Activated T-helper 1 cell treated with anti-CD3 and anti-CD28 coated beads, Interleukin-2, amount 50 U/mL, for 16 hours (primary cell): ENCODE measurements at places on chromosomes 6 and 20.

- DNase-seq = no peak
These were observed 679.5 kb downstream of the KHDRBS2 start for GRCh38 chr6:61606500-61606899.

DNA sequence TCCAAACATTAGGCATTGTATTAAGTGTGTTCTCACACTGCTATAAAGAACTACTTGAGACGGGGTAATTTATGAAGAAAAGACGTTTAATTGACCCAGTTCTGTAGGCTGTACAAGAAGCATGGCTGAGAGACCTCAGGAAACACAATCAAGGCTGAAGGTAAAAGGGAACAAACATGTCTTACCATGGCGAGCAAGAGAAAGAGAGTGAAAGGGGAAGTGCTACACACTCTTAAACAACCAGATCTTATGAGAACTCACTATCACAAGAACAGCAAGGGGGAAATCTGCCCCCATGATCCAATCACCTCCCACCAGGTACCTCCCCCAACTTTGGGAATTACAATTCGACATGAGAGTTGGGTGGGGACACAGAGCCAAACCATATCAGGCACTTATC is 86.6 kb upstream of the TOP1 start:
- no peak for DNase-seq

DNA sequence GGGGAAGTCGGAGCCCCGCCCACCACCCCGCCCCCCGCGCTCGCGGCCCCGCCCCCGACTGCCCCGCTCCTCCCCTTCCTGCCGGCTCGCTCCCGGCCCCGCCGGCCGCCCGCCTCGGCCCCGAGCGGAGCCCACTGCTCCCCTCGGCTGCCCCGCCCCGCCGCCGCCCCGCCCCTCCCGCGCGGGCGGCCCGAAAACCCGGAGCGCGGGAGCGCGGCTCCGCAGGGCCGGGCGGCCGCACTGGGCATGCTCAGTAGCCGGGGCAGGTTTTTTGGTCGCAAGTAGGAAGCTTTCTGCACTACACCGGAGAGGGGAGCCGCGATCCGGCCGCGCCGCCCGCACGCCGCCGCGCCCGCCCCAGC is at the start of gene CDYL:
Gene CDYL, plus strand, starts transcription at position 274 of the 362 bp plus-strand sequence. CDS start 380 bp downstream, outside the sequence.
- peak; percentile 80 for DNase-seq

GRCh38 chr20:16392346-16392745 is 180.9 kb downstream of the KIF16B start:
- no peak for DNase-seq

GRCh38 chr6:55069132-55069781 is 105.1 kb upstream of the HCRTR2 start:
- no peak for DNase-seq

DNA sequence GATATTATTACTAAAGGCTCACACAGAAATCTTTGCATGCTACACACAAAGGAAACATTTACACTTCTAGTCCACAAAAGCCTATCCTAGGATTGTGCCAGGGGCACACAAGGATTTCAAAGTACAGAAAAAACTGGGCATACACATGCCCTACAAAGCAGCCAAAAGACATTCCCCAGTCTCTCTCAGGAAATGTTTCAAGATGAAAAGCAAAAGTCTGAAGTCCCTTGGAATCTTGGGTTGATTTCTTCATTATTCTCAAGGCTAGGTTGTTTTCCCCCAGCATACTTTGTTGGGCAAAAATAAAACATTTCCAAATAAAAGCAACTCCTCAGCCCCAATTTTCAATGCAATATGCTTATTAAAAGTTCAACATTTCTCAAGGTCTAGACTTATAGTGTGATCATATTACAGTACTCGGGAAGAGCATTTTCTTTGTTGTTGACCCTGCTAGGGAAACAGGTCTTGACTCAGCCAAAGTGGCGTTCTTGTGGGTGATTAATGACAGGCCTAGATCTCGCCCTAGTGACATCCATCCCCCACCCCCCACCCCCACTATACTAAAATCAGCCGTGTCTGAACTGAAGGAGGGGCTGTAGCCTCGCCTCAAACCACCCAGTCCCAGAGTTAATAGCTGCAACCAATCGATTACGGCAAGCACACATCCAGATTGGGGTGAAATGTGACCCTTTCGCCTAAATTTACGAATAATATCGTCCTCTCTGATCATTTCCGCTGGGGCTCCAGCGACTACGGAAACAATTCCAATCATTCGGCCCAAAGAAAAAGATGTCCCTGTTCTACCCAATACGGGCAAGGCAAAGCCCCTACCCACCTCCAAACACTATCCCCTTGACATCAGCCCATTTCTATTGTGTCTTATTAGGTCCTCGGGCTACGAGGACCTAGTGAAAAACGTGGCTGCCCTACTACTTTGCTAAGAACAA is 1.4 kb downstream of the AKIRIN2 start:
- peak; percentile 9 for DNase-seq

DNA sequence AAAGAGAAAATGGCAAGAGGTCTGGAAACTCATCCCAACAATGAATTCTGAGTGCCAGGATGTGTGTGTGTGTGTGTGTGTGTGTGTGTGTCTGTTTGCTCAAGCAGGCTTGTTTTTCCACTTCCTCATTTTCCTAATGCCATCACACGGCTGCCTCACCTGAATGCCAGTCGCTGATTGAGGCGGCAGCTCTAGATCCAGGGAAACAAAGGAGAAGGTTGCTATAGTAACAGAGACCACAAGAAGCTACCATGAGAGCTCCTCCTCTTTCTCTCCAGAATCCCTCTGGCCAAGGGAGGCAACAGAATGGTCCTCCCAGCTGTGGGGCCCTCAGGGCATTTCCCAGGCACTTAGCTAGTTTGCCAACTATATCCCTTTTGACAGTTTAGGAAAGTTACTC is 241.1 kb upstream of the TSHZ2 start:
- no peak for DNase-seq

GRCh38 chr6:53530346-53530745 is 14.6 kb downstream of the GCLC start:
- DNase-seq = no peak

GRCh38 chr20:29410806-29411457 is 1846.5 kb upstream of the DEFB115 start:
- DNase-seq = no peak

DNA sequence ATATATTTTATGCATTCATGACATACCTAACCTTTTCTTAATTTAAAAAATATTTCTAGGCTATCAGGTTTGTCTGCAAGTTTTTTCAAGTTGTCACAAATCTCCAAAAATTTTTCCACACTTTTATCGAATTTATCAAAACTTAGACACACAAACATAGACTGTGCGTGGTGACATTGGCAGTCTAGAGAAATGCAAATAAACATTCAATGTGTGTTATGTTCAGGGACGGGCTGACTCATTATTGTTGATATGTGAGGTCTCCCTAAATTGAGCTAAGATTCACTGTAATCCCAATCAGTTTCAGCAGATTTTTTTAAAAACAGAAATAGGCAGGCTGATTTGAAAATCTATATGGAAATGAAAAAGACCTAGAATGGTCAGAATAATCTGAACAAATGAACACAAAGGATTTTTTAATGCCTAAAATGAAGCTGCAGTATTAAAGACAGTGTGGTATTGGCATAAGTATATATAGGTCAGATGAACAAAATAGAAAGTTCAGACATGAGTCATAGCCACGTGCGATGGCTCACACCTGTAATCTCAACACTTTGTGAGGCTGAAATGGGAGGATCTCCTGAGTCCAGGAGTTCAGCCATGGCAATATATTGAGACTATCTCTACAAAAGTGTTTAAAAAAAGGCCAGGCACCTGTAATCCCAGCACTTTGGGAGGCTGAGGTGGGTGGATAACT is 19.2 kb downstream of the BLTP3A start:
- DNase-seq = no peak

- no peak for DNase-seq
These were observed 189.0 kb upstream of the CCN2 start for GRCh38 chr6:132140189-132140588.

DNA sequence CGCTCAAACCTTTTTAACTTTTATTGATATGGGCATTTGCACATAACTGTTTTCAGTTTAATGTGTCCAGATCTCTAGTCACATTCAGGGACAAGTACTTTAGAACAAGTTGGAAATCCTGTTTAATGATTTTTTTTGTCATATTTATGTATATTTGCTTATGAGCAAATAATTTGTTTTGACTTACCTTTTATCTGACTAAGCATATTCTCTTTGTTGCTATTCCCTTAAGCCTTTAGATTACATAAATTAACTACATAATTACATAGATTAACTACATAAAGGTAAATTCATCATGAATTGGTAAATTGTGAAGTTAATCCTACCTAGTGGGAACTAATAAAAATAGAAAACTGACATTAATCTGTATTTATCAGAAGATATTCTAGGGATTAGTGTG is 523.5 kb upstream of the MAN1A1 start:
- no peak for DNase-seq

- DNase-seq = no peak
These were observed 165.1 kb upstream of the AFDN start for GRCh38 chr6:167661552-167662044.

DNA sequence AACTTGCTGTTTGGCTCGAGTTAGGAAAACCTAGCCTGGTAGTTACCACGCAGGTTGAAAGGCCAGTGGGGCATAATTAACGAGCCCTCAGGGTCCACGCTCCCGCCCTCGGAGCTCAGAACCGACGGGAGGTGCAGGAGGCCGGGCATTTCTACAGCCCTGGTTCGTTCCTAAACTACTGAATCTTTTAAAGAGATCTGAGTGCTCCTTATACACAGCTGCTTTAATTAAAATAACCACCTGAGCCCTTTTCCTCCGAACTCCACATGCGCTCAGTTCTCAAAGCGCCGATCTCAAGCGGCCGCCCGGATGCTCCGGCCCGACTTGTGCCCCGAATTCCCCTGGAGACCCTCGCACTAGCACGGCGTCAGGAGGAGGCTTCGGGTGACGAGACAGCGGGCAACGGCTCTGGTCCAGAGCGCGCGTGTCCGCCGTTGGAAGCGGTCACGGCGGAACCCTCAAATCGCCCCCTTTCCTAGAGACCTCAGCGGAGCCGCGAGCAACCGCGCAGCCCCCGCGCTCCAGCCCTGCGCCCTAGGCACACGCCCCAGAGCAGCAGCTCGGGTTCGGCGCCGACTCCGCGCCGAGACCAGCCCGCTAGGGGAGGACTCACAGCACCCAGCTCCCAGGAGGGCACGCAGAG is 397 bp downstream of the WDR27 start:
- DNase-seq = no peak

DNA sequence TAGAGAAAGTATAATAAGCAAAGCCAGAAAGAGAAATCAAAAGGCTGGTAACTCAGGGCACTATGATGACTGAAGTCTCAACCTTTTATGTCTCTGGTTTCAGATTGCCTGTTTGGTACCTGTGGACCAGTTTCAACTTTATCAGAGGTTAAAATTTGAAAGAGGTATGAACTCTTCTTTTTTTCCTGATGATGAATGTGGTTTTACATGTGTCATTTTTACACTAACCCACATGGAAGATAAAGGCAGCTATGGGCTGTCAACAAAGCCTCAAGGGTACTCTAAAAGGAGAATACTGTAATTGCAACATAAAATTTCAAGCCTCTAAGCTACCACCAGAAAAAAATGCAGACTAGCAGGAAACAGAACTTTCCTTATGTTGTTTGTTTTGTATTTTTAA is 52.4 kb downstream of the RNF144B start:
- DNase-seq = no peak

DNA sequence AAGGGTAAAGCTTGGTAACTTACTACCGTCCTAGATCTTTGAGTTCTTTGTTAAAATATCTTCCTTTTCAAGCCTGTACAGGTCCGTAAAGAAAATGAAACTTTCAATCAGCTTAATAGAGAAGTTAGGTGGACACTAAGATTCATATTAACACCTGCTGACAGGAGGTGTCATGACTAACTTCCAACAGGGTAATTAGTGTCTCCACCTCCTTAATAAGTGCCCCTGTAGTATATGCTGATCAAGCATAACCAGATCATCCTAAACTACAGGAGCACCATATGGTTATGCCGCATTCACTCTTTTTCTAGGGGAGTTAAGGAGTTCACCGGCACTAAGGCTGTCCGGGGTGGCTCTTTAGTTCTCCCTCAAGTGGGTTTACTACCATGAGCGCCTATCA is 23.9 kb upstream of the RALGAPA2 start:
- no peak for DNase-seq

DNA sequence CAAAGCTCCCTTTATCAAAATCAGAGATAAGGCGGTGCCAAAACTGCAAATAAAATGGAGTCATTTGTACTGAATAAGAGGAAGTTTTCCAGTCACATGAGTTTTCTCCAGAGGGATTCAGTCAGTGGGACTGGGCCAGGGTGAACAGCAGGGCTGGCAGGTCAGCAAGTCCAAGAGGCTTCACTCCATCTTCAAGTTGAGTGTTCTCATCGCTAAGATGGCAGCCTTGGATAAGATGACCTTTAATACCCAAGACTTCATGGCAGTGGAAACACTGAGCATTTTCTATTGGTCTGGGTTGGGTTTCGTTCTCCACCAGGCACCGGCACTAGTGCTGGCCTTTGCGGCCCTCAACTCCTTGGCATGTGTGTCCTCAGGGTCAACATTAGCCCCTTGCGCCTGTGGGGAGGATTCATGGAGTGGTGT is 29.3 kb upstream of the IGF2R start:
- DNase-seq = no peak

- DNase-seq = peak; percentile 72
These were observed 693 bp downstream of the HLA-F start for GRCh38 chr6:29723666-29724588.

DNA sequence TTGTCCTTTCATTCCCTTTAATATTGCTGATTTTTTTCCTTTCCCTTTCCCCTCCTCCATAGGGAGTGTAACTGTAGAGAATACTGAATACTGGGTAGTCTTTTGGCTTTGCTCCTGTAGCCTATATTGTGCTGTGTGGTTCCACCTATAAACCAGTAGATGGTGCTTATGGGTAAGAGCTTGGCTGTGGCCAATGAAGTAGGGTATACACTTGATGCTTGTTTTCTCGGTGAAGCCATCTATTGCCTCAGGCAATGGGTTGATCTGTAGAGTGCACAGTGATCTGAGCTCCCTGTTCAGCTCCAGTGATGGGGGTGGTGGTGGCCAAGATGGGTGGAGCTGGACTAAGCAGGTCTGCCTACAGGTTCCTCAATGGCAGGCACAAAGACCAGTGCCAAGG is 203.3 kb upstream of the IMPG1 start:
- DNase-seq = no peak

DNA sequence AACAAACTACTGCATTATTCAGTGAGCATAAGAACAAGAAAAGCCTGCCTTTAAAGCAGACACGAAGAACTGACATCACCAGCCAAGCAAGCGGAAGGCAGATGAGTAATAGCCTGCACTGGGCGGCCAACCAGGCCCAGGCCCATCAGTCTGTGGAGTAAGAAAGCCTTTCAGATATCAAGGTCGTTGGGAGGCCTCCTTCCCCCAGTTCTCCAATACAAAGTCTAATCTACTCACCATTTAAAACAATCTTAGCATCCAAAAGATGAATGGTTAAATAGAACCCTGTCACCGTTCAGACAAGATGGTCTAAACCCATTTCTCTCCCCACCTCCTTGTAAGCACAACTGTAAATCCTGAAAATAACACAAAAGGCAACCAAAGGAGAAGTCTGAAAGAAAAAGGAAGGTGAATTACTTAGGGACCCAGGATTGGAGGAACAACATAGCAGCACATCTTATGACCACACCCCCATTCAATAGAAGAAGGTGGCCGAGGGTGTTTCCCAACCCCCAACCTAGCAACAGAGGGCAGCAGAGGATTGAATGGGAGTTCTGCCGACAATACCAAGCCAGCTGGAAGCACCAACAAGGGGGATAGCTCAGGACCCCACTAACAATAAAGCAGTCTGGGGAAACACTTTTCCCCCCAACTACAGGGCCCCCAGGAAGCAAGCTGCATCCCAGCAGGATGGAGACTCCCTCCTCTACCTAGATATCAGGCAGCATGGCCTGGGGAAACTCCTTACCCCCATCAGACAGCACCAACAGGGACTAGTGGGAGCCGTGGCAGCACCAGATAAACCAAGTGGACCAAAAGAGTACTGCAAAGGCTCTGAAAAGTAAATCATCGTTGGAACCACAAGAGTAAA is 67.9 kb downstream of the ZHX3 start:
- no peak for DNase-seq
